Esophagus squamous epithelium (tissue), 5 donors: ENCODE measurements at places on chromosomes 3 and 15. TPM values are rescaled to one million over a fixed set of nuclear protein-coding genes. Genes with fewer than 3 reads are reported as not detected.

DNA sequence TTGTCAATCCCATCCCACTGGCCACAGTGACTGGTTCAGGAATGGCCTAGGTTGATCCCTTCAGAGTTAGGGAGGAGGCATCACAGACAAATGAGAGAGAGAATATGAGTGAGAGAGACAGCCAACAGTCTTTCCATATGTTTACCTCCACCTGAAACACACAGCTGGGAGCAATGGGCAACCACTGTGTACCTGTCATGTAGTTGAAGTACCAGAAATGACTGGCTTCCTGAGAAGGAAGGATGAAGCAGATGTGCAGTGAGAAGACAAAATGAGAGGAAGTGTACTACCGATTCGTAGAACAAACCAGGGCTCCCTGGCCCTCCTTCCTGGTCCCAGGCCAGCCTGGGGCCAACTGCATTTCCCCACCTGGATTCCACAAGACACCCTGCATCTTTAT is 27.4 kb downstream of the SRGAP3 start:
- DNase-seq: no peak

DNA sequence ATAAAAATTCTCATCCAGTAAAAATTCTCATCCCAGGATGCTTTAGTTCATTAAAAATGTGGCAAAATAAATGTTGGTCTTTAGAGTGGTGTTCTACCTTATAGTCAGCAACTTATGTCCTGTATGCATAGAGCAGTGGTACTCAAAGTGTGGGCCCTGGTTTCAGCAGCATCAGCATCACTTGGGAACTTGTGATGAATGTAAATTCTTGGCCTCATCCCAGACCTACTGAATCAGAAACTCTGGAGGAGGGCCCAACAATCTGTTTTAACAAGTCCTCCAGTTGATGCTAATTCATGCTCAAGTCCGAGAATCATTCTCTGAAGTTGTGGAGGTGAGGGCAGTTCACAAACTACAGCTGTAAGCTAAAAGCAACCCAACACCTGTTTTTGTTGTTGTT is 307.3 kb upstream of the SATB1 start:
- DNase-seq: no peak

- no peak for DNase-seq
Observed at GRCh38 chr15:100671858-100672543, 69.6 kb downstream of the ASB7 start.

GRCh38 chr3:58962040-58962651 is 87.7 kb downstream of the CFAP20DC start:
- DNase-seq: no peak

- no peak for DNase-seq
Observed at GRCh38 chr3:100603469-100603868, 5.9 kb upstream of the ADGRG7 start.

OR5H1 gene
- total RNA-seq: not detected

GOLGA8G gene
- not detected for total RNA-seq

ZNF860 gene
- total RNA-seq: 3.6 TPM
